ENCODE measurements at places on chromosomes 11 and 22. TPM values are rescaled to one million over a fixed set of nuclear protein-coding genes. Genes with fewer than 3 reads are reported as not detected.

The AIP gene
- total RNA-seq, result 59.1 TPM

The CATSPER1 gene
- 0.10 TPM for total RNA-seq

The BCO2 gene
- 1.1 TPM for total RNA-seq

The SLC22A6 gene
- not detected for total RNA-seq

The TMEM151A gene
- total RNA-seq, result not detected

The TMA7B gene
- total RNA-seq, result not detected

The HEPN1 gene
- 0.33 TPM for total RNA-seq

The SLC22A12 gene
- total RNA-seq, result not detected

The NRIP3 gene
- 10.3 TPM for total RNA-seq

The CENPM gene
- total RNA-seq, result 12.6 TPM

The CARS1 gene
- 48.0 TPM for total RNA-seq

The PATE2 gene
- total RNA-seq, result 0.19 TPM

The TENM4 gene
- under 0.01 TPM for total RNA-seq

The MIOX gene
- not detected for total RNA-seq

The ZC3H12C gene
- 18.6 TPM for total RNA-seq

The LMO2 gene
- total RNA-seq, result 50.6 TPM

The DEFB131B gene
- not detected for total RNA-seq

The SLC25A22 gene
- 13.7 TPM for total RNA-seq

The TMEM191B gene
- total RNA-seq, result 0.19 TPM

The AMOTL1 gene
- 40.2 TPM for total RNA-seq

The ROBO4 gene
- total RNA-seq, result 745 TPM

The MYOD1 gene
- total RNA-seq, result not detected

The DRD4 gene
- not detected for total RNA-seq

The PNPLA5 gene
- total RNA-seq, result not detected

The LARGE2 gene
- not detected for total RNA-seq

The RBFOX2 gene
- total RNA-seq, result 167 TPM

Measured in vein endothelial cell (primary cell).